ENCODE measurements at places on chromosomes 3 and 15. TPM values are rescaled to one million over a fixed set of nuclear protein-coding genes. Genes with fewer than 3 reads are reported as not detected.
A peak's percentile ranks its signal among the peaks of the same experiment; 100 is the strongest.

DNA sequence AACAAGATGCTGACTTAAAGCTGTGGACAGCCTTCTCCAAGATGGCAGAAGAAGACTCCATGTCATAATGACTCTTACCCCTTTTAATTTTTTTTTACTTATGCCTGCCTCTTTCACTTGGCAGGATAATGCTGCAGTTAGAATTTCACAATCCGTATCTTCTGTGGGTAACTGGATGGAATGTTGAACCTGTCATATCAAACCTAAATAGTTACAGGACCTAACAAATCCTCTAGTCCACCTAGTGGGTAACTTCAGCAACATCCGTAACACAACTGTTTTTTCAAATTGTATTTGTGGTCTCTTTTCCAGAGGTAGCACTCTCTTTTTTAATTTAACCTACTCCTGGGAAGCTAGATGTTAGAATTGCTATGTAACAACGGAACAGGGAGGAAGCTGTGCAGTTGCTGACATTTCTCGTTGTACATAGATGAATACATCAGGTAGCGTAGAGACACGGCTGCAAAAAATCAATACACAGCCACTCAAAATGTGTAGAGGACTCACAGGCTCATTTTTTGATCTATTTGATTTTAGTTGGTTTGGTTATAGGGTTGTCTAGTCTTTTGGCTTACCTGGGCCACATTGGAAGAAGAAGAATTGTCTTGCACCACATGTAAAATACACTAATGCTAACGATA, 43.9 kb upstream of the TRPM1 start:
- no peak for DNase-seq

DNA sequence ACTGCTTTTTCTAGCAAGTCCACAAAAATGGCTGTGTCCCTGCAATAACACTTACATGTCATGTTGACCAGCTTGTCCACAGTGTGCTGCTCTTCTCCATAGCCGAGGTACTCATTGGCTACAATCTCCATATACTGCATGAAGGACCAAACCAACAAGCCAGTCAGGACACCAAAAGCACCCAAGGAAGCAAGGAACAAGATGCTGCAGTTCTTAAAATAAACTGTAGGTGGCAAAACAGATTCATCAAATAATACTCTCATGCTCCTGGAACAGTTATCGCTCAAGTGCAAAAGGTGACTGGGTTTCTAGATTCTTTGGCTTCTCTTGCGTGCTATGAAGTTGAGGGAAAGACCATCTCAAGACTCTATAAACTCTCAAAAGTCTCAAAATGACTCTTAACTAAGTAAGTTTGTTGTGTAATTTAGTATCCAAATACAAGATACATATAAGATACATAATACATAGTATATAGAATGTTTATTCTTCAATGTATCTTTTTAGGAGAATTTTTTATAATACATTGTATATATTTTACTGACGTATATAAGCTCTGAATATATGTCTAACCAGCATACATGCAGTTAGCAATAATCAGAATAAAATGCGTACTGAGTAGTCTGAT, 57.0 kb downstream of the NEK10 start:
- DNase-seq: peak; percentile 33

GRCh38 chr3:9673082-9673481, 23.8 kb downstream of the MTMR14 start:
- DNase-seq: no peak

DNA sequence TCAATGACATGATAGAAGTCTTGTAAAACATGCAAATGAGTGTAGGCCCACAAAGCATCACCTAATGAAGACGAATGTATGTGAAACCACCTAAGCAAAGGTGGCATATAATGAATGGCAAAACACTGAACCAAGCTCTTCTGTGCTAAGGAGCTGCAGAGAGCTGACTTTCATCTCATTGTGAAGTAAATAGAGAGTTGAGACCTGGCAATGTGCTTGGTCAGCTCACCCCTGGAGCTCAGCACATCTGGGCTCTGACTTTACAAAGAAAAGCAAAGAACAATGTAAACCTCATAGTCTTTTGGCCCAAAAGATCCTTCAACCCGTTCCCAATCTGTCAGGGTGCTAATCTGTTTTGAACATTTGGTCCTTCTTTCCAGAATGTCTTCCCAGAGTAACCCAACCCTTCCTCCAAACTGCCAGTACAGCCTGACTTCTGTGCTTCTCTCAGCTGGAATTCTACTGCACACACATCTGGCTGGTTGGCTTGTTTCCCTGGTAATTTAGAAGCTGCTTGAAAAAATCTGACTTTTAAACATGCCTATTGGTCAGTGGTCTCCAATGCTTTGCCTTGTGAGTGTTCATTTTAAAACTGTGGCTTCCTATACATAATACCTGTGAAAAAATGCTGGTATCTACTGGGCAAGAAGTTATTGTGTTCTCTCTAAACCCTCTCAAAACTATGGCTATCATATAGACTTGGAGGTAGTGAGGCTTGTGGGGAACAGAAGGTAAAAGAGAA, 101.7 kb downstream of the CD200R1L start:
- DNase-seq: no peak

DNA sequence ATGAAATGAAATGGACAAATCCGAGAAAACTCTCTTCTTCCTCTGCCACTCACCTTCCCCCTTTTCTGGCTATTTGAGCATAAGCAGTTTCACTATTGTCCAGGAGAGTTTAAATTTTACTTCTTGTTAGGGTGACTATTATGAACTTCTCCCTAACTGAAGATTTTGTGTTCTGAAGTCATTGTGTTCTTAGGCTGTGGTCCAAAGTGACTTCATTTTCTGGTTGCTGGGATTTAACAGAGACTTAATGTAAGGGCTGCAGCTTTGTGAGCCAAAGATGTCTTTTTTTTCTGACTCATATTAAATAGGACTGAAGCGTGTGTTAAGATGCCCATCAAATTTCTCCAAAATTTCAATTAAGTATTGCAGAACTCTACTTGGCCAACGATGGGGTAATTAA, 46.5 kb upstream of the FSTL1 start:
- peak; percentile 69 for DNase-seq

- DNase-seq: peak; percentile 67
Observed at GRCh38 chr3:63724987-63725386, 72.5 kb downstream of the SNTN start.

The HCN4 gene
- total RNA-seq: 0.14 TPM

The HYAL2 gene
- total RNA-seq: 123 TPM
